Activated T-helper 1 cell treated with anti-CD3 and anti-CD28 coated beads, Interleukin-2, amount 50 U/mL, for 16 hours (primary cell): ENCODE measurements at places on chromosomes 6 and 20.

DNA sequence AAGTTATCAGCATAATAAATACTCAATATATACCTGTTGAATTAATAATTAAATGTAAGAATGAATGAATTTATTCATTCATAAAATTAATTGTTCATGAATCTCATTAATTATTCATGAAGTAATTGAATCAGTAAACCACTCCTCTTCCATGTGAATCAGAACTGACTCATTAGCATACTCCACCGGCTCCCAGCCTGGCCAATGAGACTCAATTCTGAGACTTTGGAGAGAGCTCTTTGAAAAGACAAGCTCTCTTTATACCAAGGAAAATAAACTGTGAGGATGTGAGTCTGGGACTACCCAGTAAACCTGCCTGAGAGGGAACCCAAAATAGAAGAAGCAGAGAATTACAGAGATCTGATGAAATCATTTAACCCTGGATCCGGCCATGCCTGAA is 8.4 kb upstream of the SLC2A10 start:
- DNase-seq: no peak

DNA sequence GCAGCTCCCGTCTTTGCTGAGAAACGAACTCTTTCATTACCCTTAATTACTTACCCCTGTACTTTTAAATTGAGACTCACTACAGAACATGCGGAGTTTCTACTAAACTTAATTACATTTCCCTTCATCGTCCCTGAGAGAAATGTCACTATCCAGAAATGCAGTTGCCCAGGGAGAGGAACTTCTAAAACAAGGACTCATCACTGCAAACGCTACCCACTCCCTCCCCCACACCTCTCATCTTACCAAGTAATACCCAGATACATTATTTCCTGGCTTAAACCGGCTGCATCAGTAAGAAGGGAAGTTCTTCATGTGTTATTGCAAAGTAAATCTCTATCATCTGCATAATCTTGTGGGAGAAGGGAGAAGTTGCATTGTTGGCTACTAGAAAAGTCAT is 138.3 kb downstream of the IPCEF1 start:
- no peak for DNase-seq

- DNase-seq: no peak
Measured at GRCh38 chr6:170019818-170020583, 268.6 kb downstream of the ERMARD start.

- no peak for DNase-seq
Measured at GRCh38 chr20:2967841-2968240, 75.6 kb upstream of the GNRH2 start.

- no peak for DNase-seq
Measured at GRCh38 chr6:152554851-152555250, 82.3 kb downstream of the SYNE1 start.

- no peak for DNase-seq
Measured at GRCh38 chr6:126447367-126447766, 107.5 kb downstream of the CENPW start.

DNA sequence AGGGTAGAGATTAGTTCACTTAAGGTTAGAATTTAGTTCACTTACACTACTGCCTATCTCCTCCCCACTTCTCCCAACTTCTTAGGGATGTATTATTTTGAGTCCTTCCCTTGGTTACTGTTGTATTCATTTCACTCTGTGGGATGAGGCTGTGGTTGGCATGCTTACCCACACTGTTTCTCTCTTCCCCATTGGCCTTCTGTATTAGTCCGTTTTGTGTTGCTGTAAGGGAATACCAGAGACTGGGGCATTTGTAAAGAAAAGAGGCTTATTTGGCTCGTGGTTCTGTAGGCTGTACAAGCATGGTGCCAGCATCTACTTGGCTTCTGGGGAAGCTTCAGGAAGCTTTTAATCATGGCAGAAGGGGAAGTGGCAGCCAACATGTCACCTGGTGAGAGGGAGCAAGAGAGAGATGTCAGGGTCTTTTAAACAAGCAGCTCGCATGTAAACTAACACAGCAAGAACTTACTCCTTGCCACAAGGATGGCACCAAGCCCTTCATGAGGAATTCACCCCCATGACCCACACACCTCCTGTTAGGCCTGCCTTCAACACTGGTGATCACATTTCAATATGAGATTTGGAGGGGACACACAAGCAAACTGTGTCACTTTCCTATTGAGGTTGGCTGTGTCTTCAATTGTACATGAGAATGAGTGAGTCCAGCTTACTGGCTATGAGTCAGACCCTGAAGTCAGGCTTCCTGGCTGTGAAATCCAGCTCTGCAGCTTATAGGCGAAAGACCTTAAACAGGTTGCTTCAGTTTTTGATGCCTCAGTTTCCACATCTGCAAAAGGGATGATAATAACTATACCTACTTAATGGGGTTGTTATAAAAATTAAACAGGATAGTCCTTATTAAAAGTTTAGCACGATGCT is 53.3 kb downstream of the SYNDIG1 start:
- DNase-seq: no peak

GRCh38 chr6:17178754-17179529 is 77.1 kb downstream of the STMND1 start:
- DNase-seq: no peak

- DNase-seq: no peak
Measured at GRCh38 chr20:46549188-46549972, 1.1 kb downstream of the OCSTAMP start.

- no peak for DNase-seq
Measured at GRCh38 chr20:41533537-41534136, 84.5 kb downstream of the CHD6 start.

- no peak for DNase-seq
Measured at GRCh38 chr6:11230158-11231107, 2.0 kb downstream of the NEDD9 start.

DNA sequence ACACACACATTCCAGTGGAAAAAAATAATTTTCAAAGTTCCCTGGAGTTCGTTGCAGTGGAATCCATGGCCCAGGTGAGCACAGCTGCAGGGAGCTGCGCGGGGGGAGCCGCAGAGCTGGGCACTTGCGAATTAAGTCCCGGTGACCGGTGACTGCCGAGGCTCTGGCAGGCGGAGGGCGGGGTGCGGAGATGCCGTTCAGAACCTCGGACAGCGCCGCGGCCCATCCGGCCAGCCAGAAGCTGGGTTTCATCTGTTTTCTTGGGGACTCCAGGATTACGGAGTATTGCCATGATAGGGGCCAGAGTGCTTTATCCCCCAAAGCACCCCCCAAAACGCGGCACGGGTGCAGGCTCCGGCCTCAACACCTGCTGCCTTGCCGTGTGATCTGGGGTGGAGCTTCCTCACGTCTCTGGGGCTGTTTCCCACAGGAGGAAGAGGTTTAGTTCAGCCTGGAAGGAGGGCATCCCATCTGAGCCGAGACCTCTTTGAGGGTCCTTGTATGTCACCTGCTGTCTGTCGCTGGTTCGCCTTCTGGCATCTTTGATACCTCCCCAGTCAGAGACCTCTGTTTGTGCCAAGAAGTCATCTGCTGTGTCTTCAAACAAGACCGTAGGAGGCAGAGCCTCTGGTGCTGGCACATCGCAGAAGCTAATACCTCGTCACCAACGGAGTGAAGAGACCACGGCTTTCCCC is 99.4 kb downstream of the YTHDF1 start:
- no peak for DNase-seq

DNA sequence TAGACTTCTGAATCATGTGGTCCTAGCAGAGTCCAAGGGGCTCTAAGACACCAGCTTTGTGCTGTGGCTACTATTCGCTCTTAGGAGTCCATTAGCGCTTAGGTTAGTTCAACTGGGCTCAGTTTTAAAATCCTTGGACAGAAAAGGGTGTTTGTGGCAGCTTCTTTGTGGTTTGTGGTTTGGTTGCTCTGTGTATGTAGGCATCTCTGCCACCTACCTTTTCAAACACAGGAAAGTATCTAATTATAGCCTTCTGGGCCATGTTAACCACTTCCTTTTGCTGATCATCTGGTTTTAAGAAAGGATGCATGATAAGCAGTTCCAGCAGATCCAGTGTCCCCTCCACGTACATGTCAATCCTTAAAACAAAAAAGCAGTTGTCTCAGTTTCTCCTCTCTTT is 10.8 kb downstream of the GSTA4 start:
- DNase-seq: no peak

DNA sequence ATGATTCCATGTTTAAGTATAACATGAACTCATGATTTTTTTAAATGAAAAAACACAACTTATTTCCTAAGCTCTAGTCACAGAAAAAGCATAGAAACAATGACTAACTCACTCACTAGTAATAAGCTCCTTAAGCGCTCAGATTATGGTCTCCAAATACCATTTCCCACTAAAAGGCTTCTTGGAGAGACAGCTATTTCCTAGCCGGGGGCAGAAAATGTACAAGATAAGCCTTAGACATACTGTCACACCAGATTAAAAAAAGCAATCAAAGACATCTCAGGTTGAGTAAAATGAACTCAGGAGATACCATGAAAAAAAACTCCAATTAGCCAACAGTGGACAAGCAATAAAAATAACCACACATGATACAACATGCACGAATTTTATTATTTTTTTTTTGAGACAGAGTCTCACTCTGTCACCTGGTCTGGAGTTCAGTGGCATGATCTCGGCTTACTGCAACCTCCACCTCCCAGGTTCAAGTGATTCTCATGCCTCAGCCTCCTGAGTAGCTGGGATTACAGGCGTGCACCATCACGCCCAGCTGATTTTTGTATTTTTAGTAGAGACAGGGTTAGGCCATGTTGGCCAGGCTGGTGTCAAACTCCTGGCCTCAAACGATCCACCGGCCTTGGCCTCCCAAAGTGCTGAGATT is 14.9 kb downstream of the SRPK1 start:
- DNase-seq: no peak

DNA sequence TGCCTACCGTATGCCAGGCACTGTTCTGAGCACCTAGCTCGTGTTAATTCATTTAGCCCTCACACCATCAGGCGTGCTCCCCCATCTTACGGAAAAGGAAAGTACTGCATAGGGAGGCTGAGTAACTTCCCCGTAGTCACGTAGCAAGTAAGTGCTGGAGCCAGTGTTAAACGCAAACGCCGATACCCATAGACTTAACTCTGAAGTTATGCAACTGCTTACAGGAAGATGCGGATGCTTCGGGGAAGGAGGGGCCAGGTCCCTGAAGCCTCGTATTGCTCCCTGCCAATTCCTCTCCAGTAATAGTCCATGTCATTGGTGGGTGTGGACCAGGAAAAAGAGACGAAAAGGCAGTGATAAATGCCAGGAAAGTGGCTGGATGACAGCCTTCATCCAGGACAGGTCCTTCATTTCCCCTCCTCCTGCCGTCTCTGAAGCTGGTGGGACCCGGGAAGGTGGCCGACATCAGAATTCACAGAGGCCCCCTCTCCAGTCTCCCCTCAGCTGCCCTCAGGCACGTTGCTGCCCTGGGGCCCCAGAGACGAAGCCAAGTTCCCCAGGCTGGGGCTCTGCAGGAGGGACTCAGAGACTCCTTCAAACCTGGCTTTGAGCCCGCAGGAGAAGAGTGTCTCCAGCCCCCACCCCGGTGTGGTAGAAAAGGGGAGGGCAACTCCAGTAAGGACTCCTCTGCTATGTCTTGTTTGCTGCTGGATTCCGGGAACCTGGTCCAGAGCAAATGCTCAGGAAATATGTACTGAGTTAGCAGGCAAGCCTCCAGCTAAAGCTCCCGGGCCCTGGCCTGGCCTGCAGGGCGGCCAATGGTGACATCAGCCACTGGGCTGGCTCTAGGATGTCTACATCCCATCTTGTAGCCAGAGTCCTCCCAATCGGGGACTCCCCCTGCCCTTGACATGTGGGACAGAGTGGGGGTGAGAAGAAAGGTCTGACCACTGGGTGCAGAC is 37.8 kb downstream of the RAB44 start:
- DNase-seq: no peak

DNA sequence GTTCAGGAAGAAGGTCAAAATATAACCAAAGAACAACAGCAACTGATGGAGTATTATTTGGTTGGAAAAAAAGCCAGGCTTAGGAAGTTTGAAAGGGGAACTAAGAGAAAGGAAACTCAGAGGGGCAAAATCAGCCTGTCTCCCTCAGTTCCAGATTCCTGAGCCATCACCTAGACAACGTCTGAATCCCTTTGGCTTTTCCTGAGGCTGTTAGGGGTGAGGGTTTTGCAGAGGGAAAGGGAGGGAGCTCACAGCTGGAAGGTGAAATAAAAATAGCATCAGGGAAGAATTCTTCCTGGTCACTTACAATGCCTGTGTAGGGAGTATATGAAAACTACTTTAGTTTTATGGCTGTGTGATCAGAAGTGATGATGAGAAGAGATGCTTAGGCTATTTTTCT is 100.5 kb downstream of the SOBP start:
- no peak for DNase-seq

DNA sequence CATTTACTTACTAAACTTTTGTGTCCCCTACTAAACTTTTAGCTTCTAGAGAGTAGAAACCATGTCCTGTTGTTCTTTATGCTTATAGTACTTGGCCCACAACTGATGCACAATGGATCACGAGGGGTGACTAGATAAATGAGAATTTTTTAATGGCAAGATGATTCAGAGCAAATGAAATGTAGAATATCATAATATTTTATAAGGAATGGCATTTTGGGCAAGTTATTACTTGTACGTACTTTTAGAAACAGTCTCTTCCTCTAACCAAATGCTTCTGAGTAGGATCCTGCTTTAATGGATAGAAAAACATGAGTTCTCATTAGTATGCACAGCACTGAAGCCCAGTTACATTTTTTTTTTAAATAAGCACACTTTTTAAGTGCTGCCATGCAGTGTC is 336.3 kb downstream of the NRN1 start:
- DNase-seq: no peak

- DNase-seq: no peak
Measured at GRCh38 chr20:48459722-48460395, 367.9 kb downstream of the PREX1 start.

DNA sequence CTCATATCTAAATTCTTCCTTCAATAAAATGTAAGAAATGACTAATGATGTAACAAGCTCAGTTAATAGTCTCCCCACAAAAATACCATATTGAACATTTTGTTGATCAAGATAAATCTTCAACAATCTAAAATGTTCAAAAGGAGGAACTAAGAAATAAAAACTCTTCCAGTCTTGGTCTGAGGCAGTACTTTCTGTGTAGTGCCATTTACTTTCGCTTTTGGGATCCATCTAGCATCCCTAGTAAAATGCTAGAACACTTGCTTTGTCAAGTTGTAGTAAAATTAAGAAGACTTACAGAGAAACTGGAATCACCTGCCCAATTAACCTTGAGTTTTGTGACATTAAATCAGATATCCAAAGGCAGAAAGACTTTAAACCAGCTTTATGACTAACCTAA is 246.4 kb downstream of the KHDRBS2 start:
- no peak for DNase-seq

GRCh38 chr6:43645613-43645964 is 753 bp downstream of the RSPH9 start:
- DNase-seq: no peak

- no peak for DNase-seq
Measured at GRCh38 chr6:85620308-85620707, 22.4 kb downstream of the SYNCRIP start.
